Thoracic aorta (tissue), 2 donors: ENCODE measurements at places on chromosomes 13 and 19.
A peak's percentile ranks its signal among the peaks of the same experiment; 100 is the strongest.

DNA sequence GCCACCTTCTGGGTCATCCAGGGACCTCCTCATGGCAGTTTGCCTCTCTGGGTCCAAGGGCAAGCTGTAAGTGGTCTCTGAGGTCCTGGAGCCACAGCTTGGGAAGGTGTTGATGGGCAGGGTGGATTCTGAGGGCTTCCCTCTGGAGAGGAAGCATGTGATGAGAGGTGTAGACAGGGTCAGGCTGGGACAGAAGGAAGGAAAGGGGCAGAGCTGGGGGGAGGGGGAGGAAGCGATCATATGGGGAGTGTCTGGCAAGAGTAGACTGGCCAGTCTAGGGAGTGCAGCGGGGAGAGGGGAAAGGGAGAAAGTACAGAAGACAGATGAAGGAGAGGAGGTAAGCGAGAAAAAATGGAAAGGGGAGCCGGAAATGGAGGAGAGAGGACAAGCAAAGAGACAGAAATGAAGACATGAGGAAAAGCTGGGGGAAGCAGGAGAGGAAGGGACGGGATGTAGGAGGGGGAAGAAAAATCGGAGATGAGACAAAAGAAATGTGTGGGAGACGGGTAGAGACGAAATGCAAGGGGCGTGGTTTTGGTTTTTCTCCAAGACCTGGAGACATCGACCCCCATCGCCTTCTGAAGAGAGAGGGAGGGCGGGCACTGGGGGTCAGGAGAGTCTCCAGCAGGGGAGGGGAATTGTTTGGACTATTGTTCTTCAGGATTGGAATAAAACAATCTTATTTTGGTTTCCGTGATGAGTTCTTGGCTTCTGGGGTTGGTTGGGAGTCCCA is 26.6 kb downstream of the ZSWIM9 start:
- DNase-seq, result no peak

GRCh38 chr19:54670576-54671357 is 8.0 kb downstream of the LILRB4 start:
- no peak for DNase-seq

GRCh38 chr13:77719128-77719527 is 21.6 kb downstream of the SLAIN1 start:
- DNase-seq, result no peak

DNA sequence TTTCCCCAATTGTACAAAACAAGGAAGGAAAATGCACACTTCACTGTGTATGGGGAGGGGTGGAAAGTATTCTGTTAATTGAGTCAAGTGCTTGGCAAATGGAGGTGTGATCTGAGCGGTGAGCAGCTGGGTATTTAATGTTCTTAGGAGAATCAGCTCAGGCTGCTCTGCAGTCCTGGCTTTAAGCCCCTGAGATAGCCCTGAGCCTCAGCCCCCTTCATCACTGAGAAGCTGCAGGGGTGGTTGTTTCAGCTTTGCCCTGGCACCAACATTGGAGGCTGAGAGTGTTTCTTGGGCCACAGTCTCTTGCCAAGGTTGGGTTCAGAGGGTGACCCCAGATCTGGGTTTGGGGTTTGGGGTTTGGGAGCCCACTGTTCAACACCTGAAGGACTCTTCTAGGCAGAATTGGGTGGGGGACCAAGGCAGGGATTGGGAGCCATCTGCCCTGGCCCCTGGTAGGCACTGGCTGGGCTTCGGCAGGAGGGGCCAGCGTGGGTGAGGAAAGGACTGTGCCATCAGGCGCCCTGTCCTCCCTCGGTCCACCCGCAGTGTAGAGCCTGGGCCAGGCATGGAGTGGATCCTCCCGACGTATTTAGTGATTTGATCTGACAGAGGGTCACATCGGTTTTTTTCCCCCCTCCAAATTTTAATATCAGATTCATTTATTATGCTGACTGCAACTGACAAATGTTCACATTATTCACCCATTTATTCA is 66.7 kb upstream of the ZNF536 start:
- no peak for DNase-seq

DNA sequence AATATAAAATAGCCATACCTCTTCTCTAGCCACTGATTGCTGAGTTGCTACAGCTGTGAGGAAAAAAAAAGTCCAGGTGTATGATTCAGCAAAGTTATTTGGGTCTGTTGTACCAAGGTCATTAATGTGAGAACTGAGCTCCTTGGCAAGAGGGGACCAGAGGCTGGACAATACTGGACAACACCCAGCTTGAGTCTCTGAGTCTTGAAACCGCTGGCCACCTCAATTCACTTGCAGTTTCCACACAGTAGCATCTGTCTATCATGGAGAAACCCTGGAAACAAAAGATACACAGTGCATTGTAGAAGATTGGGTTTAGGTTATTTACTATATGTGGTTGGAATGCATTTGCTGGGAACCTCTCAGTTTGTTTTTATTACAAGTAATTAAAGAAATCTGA is 60.4 kb downstream of the WDFY2 start:
- DNase-seq, result no peak

DNA sequence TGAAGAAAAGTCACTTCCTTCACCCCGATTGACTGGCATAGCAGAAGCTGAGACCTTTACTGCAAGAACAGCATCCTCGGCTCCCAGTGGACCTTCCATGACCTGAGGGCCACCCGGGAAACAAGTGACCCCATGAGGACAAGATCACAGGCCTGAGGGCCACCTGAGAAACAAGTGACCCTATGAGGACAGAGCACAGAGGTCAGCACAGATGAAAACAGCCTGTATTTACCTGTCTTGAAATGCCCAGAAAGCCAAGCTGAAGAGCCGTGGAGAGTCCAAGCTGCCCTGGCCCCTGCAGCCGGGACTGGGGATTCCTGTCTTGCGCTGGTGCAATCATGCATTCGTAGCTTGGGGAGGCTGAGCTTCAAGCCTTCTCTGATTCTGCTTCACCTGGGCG is 114.2 kb upstream of the SPACA7 start:
- DNase-seq, result no peak

- no peak for DNase-seq
Measured at GRCh38 chr19:42132030-42132628, at the start of gene POU2F2. TSS of gene POU2F2 (minus strand) at chr19:42132446. CDS start at chr19:42132411, 35 bp downstream.

DNA sequence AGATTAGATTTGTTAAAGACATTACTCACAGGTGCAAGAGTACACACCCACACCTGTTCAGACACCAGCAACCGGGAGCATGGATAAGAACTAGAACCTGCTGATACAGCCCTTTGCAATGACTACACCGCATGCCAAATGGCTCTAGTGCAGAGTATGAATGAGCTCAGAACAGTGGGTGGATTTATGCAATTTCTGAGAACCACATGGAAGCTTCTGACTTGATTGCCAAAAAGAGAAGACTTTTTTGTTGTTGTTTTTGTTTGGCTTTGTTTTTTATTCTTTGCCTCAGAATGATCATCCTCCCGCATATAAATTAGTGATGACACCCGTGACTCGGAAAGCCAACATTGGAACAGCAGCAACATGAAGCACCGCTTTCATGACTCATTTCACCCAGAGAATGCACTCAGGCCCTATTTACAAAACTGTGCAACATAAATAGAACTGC is 77.4 kb upstream of the LRCH1 start:
- no peak for DNase-seq

- DNase-seq, result no peak
Measured at GRCh38 chr13:101341464-101341863, 74.8 kb downstream of the NALCN start.

DNA sequence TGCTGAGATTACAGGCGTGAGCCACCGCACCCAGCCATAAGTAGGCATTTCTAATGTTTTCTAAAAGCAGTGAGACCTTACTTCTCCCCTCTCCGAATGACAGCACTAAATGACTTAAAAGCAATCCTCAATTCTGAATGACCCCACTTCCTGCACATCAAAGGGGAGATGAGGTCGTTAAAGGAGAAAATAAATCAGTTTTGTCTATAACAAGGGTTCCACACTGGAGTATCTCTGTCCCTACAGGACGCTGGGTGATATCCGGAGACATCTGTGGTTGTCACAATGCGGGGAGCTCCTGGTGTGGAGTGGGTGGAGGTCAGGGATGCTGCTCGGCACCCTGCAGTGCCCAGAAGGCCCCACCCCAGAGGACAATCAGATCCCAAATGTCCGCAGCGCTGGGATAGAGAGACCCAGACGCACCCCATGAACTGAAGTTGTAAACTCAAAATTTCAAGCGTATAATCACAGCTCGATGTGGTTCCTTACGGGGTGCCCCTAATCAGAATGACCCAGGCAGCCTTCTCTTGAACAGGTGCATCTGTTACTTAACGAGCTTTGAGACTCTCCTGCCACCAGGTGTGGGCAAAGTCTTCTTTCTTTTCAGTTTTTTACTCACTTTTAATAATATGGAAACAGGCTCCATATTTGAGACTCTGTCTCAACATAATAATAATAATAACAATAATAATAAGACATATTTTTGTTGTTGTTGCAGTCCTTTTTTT is 2.9 kb downstream of the GNG7 start:
- DNase-seq, result no peak

DNA sequence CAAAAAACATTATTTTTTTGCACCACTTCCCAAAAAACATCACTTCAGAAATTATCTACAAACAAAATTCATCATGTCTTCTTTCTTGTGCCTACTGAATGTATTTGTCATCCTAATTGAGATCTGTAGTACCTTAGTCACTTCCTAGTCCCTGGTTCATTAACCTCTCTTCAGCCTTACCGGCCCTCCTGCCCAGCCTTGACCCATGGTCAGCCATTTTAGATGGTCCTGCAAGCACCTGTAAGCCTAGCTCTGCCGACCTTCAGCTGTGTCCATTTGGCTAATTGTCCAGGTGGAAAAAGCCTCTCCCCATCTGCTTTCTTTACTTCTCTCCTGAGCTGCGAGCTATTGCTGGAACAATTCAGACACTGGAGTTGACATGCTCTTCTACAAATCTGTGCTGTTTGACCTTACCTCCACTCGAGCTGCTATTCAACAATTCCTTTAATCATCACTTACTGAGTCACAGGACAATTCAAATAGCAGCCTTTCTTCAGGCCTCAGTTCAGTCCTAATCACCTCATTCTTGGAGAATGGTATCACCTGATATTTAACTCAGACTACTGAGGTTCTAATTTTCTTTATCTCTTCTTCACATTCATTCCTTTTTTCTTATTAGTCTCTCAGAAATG is 882.5 kb downstream of the PCDH9 start:
- no peak for DNase-seq

DNA sequence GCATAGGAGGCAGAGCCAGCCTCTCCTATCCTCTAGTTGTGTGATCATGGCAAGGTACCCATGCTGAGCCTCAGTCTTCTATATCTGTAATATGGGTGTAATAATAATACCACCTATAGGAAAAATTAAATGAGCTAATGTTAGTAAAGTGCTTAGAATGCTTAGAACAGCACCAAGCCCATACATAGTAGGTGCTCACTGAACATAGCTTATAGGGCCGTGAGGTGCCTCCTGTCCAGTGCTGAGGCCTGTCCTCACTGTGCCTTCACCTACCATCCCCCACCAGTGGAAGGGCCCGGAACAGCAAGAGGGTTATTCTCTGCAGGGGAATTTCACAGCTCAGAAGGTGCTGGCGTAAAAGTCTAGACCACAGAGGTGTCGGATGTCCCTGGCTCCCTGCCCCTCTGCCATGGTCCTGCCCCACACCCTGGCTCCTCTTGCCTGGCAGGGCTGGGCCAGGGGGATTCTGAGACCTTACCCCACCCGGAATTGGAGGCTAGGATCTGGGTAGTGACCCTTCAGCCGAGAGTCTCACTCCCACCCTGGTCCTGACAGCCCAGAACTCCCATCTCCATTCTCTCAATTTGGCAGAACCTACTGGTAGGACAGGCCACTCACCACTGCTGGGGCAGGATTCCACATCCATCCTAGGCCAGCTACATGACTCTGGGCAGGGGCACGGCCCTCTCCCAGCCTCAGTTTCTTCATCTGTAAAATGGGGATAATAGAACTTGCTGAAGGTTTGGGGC is 2.2 kb upstream of the SCN1B start:
- no peak for DNase-seq

- no peak for DNase-seq
Measured at GRCh38 chr13:22369090-22369489, 698.2 kb downstream of the FGF9 start.

GRCh38 chr19:4452230-4452990 is 5.2 kb downstream of the UBXN6 start:
- no peak for DNase-seq

DNA sequence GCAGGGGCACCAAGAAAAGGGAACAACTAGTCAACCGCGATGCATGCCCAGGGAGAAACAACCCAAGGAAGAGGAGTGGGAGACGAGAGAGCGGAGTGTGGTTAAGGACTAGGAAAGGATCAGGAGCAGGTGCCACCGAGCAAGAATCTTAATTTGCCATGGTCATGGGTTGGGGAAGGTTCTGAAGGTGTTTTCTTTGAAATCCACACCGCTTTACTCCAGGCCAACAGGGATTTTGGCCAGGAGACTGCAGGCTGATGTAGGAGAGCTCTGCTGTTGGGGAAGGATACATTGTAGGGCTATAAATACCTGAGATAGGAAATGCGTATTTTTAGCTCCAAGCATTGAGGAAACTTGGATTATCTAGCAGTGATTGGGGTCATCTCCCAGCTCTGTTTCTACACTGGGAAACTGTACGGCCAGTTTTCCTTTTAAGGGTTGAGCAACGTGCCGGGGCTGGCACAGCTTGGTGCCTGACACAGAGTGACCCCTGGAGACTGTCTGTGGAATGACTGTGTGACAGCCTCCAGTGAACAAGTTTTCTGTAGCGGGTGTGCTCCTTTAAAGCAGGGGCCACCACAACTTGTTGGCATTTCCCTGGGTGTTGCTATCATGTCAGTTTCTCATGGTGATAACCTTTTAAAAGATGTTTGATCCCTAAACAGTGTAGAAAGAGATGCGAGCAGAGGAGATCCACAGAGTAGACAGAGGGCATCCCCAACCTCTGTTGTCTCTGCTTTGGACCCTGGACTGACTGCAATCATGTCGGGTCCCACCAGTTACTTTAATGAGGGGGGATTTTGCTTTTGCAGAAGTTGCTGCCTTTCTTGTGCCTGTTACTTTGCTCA is 34.3 kb downstream of the ZNF536 start:
- DNase-seq, result no peak

GRCh38 chr13:93217721-93218261 is 8.8 kb upstream of the GPC6 start:
- DNase-seq, result no peak

GRCh38 chr19:13670846-13671245 is 93.5 kb upstream of the MRI1 start:
- DNase-seq, result no peak

- DNase-seq, result no peak
Measured at GRCh38 chr13:31803311-31803710, 64.0 kb downstream of the RXFP2 start.

DNA sequence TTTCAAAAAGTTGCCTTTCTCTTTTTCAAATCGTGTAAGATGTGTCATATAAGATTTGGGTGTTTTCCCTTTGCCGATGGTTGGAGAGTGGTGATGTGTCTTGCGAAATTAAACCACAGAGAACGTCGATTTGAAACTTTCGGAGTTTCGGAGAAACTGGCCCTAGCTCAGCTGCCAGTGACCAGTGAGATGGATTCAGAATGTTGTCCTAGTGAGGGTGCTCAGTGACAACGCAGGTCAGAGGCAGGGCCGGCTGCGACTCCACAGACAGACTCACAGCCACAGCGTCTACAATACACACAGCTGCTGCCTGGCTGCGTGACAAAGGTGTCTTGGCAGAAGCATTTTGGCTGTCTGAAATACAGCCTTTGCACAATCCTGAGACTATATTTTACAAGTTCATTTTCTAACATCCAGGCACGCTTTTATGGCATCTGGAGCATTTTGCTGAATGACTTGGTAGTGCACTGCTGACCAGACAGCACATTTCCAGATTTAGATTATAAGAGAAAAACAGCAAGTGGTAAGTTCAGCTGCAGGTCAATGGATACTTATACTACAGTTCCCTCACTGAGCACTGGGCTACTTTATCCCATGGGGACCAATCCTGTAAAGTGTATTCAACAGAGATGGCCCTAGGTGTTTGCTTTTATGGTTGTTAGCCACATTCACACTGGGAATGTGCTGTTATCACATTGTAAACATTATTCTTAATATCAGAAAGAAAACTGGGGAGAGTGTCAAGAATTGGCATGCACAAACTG is 207.5 kb downstream of the KCNRG start:
- DNase-seq, result peak; percentile 31
